ENCODE measurements at places on chromosomes 3 and 15. TPM values are rescaled to one million over a fixed set of nuclear protein-coding genes. Genes with fewer than 3 reads are reported as not detected.
A peak's percentile ranks its signal among the peaks of the same experiment; 100 is the strongest.

BHLHE40 gene
- polyA plus RNA-seq = 20.2 TPM

GRCh38 chr3:155553326-155553725 lies 191.5 kb downstream of the PLCH1 start:
- H3K36me3 ChIP-seq = no peaks in the 10 kb centered on the region
- H3K4me3 ChIP-seq = no peak overlapping the region
- H3K27ac ChIP-seq = no peak overlapping the region
- H3K27me3 ChIP-seq = no peaks in the 10 kb centered on the region

DNA sequence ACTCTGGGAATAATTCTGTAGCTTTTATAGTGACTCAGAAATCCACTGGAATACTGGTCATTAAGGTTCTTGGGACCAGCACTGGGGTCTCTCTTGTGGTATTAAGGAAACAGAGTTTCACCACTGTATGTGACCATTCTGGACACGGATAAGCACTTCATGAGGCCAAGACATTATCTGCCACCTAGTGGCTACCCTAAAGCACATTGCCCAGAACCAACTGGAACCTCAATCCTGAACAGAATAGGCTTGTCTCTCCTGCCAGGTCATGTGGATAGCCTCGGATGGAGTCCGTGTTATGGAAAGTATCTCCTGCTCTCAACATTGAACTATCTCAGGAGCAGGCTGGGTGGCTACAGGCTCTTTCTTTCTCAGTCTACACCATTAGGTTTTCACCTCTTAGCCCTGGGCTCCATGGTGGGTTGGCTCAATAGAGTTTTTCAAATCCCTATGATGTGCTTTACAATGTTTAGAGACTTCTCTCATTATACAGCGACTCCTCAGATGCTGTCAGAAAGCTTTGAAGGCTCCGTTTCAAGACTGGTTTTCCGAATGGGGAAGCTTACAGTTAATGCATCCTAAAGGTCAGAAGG lies 167.6 kb upstream of the ST8SIA2 start:
- no peaks in the 10 kb centered on the region for H3K27me3 ChIP-seq
- H3K36me3 ChIP-seq = no peaks in the 10 kb centered on the region
- H3K4me1 ChIP-seq = no peaks in the 10 kb centered on the region
- no peak for DNase-seq
- H3K27ac ChIP-seq = no peak overlapping the region

GRCh38 chr15:90458061-90458460 lies 70.0 kb downstream of the IQGAP1 start:
- peaks cover 99% of the 10 kb centered on the region for H3K36me3 ChIP-seq
- H3K4me1 ChIP-seq = no peaks in the 10 kb centered on the region
- no peaks in the 10 kb centered on the region for H3K27me3 ChIP-seq
- H3K27ac ChIP-seq = no peak overlapping the region
- no peak for DNase-seq

DNA sequence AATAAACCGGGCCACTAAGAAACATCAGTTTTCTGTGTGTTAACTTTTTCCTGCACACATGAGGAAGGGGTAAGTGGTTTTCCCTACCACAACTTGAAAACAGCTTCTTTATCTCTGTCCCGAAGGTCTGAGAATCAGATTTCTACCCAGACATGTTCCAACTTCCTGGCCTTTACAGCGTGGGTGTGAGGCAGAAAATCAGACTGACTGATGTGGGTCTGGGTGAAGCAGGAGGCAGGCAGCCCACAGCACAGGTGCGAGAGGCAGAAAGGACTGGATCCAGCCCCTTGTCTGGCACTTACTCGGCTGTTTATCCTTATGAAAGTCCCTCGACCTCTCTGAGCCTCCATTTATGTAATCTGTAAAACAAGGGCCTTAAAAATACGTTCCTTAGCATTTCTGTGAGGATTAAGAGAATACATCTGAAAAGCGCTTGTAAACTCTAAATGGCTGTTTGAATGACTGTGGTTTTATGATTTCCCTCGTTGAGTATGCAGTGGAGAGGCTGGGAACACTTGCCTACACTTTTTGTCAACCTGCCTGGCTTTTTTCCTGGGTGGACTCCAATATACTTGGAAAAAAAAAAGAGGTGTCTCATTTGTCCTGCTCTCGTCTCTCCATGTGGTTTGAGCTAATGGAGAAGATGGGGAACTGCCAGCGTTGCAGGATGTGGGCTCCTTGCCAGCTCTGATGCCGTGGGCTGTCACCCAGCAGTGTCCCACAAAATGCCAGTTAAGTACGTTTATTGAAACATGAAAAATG lies 3.1 kb downstream of the AGBL1 start:
- H3K4me1 ChIP-seq = no peaks in the 10 kb centered on the region
- H3K27me3 ChIP-seq = no peaks in the 10 kb centered on the region
- H3K36me3 ChIP-seq = no peaks in the 10 kb centered on the region
- H3K4me3 ChIP-seq = no peak overlapping the region
- DNase-seq = no peak

DNA sequence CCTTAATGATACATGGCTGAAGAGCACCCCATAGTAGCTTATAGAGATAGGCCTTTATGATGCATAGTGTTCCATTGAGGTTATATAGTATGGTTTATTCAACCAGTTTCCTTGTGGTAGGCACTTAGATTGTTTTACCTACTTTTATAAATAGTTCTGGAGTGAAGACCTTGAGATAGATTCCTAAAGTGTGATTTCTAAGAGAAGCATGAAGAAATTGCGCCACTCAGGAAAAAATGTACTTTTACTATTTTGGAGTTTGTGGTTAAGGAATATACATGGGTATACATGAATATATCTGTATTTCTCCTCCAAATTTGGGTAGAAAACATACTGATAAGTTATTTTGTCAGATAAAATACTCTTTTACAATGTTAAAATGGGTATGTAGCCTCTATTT lies 70.5 kb downstream of the CHD2 start:
- H3K4me1 ChIP-seq = peaks cover 9% of the 10 kb centered on the region
- peaks cover 98% of the 10 kb centered on the region for H3K36me3 ChIP-seq
- DNase-seq = no peak
- no peak overlapping the region for H3K4me3 ChIP-seq
- no peak overlapping the region for H3K27ac ChIP-seq

GCSAM gene
- not detected for polyA plus RNA-seq

GRCh38 chr3:19348941-19349564 lies 200.7 kb downstream of the KCNH8 start:
- DNase-seq = no peak
- no peaks in the 10 kb centered on the region for H3K27me3 ChIP-seq
- H3K4me1 ChIP-seq = no peaks in the 10 kb centered on the region
- no peaks in the 10 kb centered on the region for H3K36me3 ChIP-seq

DNA sequence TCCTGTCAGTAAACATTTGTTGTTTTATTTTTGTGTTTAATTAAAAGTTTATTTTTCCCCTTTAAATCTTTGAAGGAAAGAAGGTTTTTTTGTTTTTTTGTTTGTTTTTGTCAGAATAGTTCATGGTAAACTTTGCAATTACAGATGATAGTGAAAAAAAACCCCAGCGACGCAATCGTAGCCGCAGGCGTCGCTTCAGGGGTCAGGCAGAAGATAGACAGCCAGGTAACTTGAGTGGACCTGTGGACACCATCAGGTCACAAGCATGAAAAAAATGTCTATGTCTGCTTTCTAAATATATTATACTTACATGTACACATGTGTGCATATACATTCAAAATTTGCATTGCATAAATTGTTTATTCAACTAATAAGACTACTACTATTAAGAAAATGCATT lies 18.6 kb downstream of the DNAJC19 start:
- H3K27ac ChIP-seq = no peak overlapping the region
- no peak overlapping the region for H3K4me3 ChIP-seq
- H3K4me1 ChIP-seq = peaks cover 4% of the 10 kb centered on the region
- peaks cover 68% of the 10 kb centered on the region for H3K36me3 ChIP-seq
- DNase-seq = no peak

HDGFL3 gene
- 0.05 TPM for polyA plus RNA-seq

GRCh38 chr3:99365979-99366378 lies 272.4 kb upstream of the COL8A1 start:
- no peak overlapping the region for H3K4me3 ChIP-seq
- H3K4me1 ChIP-seq = no peaks in the 10 kb centered on the region
- H3K36me3 ChIP-seq = no peaks in the 10 kb centered on the region
- DNase-seq = no peak
- no peak overlapping the region for H3K27ac ChIP-seq

- H3K4me3 ChIP-seq = peak overlapping the region; percentile 78
- H3K27ac ChIP-seq = peak overlapping the region; percentile 83
- H3K36me3 ChIP-seq = no peaks in the 10 kb centered on the region
- peaks cover 48% of the 10 kb centered on the region for H3K4me1 ChIP-seq
- peak; percentile 47 for DNase-seq
- H3K27me3 ChIP-seq = peaks cover 3% of the 10 kb centered on the region
These were observed 138.9 kb downstream of the TMCO5A start for GRCh38 chr15:38073178-38073946.

GRCh38 chr3:128366652-128367051 lies 100.0 kb downstream of the DNAJB8 start:
- H3K36me3 ChIP-seq = peaks cover 33% of the 10 kb centered on the region
- DNase-seq = no peak
- H3K27me3 ChIP-seq = no peaks in the 10 kb centered on the region
- H3K4me1 ChIP-seq = no peaks in the 10 kb centered on the region

- no peak overlapping the region for H3K4me3 ChIP-seq
- peaks cover 5% of the 10 kb centered on the region for H3K4me1 ChIP-seq
- no peak overlapping the region for H3K27ac ChIP-seq
- DNase-seq = no peak
- peaks cover 6% of the 10 kb centered on the region for H3K27me3 ChIP-seq
These were observed 2.9 kb downstream of the GABRR3 start for GRCh38 chr3:98032265-98032664.

GRCh38 chr3:81651139-81651538 lies 110.3 kb downstream of the GBE1 start:
- no peak overlapping the region for H3K4me3 ChIP-seq
- no peaks in the 10 kb centered on the region for H3K36me3 ChIP-seq
- no peaks in the 10 kb centered on the region for H3K27me3 ChIP-seq
- H3K4me1 ChIP-seq = no peaks in the 10 kb centered on the region
- DNase-seq = no peak

DNA sequence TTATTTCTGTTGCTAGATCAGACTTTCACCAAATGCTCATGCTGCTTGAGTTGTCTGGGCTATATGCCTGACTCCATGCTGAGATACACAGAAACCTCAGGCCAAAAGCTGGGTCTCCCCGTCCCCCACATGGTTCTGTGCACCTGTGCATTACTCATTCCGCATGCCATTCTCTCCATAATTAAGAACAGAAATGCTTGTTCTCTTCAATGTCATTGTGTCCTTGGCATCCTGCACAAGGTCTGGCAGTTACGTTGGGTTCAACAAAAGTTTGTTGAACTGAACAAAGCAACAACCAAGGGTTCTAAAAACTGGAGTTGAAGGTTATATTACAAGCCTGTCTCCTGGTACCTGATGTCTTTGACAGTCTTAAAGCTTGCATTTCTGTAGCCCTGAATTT lies 177.5 kb downstream of the FNDC3B start:
- no peaks in the 10 kb centered on the region for H3K36me3 ChIP-seq
- peaks cover 7% of the 10 kb centered on the region for H3K4me1 ChIP-seq
- no peaks in the 10 kb centered on the region for H3K27me3 ChIP-seq
- H3K4me3 ChIP-seq = no peak overlapping the region
- H3K27ac ChIP-seq = peak overlapping the region; percentile 22
- DNase-seq = no peak

UPK1B gene
- not detected for polyA plus RNA-seq

- no peak overlapping the region for H3K27ac ChIP-seq
- H3K4me1 ChIP-seq = no peaks in the 10 kb centered on the region
- H3K27me3 ChIP-seq = no peaks in the 10 kb centered on the region
- DNase-seq = no peak
These were observed 305.6 kb downstream of the CADM2 start for GRCh38 chr3:85264381-85264780.

DNA sequence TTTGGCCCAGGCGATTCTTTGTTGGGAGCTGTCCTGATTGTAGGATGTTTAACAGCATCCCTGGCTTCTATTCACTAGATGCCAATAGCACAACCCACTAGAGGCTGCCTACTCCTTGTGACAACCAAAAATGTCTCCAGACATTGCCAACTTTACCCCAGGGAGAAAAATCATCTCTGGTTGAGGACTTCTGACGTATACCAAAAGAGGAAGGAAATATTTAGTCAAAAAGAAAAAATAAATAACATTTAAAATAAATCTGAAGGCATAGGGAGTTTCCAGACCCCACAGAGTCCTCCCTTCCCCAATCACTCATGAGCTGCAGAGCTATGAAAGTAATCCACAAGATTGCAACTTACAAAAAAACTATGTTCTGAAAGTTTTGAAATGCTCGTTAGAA lies 61.0 kb downstream of the MECOM start:
- H3K36me3 ChIP-seq = no peaks in the 10 kb centered on the region
- no peak for DNase-seq
- H3K27ac ChIP-seq = no peak overlapping the region
- no peaks in the 10 kb centered on the region for H3K27me3 ChIP-seq
- no peak overlapping the region for H3K4me3 ChIP-seq
- H3K4me1 ChIP-seq = no peaks in the 10 kb centered on the region

FGD5 gene
- polyA plus RNA-seq = not detected

- peak overlapping the region; percentile 88 for H3K27ac ChIP-seq
- H3K36me3 ChIP-seq = no peaks in the 10 kb centered on the region
- H3K4me3 ChIP-seq = peak overlapping the region; percentile 83
These were observed 1.3 kb downstream of the FAM43A start for GRCh38 chr3:194686816-194687637.

RLBP1 gene
- polyA plus RNA-seq = not detected

DNA sequence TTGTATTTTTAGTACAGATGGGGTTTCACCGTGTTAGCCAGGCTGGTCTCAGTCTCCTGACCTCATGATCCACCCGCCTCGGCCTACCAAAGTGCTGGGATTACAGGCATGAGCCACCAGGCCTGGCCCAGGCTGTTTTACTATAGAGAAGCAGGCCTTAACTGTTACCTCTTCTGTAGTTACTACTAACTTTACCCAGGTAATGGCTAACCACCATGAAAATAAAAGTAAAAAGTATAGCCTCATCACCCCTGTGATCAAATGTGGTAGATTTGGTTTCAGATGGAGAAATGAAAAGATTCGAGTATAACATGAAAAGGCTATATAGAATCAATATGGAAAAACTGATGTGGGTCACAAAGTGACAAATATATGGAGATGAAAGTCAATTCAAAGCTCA lies 210.1 kb downstream of the CD47 start:
- no peaks in the 10 kb centered on the region for H3K4me1 ChIP-seq
- no peak overlapping the region for H3K4me3 ChIP-seq
- H3K36me3 ChIP-seq = no peaks in the 10 kb centered on the region
- no peak overlapping the region for H3K27ac ChIP-seq
- no peaks in the 10 kb centered on the region for H3K27me3 ChIP-seq

DNA sequence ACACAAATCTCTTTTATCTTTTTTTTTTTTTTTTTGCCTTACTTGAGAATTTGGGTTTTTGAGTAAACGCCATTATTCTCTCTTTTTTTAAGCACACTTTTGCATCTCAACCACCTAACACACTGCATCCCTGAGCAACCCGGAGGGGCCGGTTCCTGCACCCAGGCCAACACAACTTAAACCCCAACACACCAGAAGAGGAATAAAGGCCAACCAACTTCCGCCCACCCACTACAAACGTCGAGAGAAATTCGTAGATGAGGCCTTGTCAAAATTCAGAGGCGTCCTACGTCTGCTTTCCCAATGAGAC lies 389 bp upstream of the CCNB2 start:
- H3K36me3 ChIP-seq = peaks cover 20% of the 10 kb centered on the region
- peaks cover 23% of the 10 kb centered on the region for H3K4me1 ChIP-seq
- no peak for DNase-seq
- peak overlapping the region; percentile 94 for H3K27ac ChIP-seq
- peak overlapping the region; percentile 43 for H3K4me3 ChIP-seq

GRCh38 chr3:128320551-128321340 lies 145.9 kb downstream of the DNAJB8 start:
- no peak overlapping the region for H3K4me3 ChIP-seq
- H3K27me3 ChIP-seq = no peaks in the 10 kb centered on the region
- DNase-seq = no peak
- no peaks in the 10 kb centered on the region for H3K4me1 ChIP-seq
- no peak overlapping the region for H3K27ac ChIP-seq

FAM98B gene
- polyA plus RNA-seq = 1.3 TPM

SNX22 gene
- polyA plus RNA-seq = 1.2 TPM

KPNA1 gene
- polyA plus RNA-seq = 41.2 TPM

NKIRAS1 gene
- 2.0 TPM for polyA plus RNA-seq

Measured in CD14-positive monocyte (primary cell).